ENCODE measurements at places on chromosomes 11 and 22.

DNA sequence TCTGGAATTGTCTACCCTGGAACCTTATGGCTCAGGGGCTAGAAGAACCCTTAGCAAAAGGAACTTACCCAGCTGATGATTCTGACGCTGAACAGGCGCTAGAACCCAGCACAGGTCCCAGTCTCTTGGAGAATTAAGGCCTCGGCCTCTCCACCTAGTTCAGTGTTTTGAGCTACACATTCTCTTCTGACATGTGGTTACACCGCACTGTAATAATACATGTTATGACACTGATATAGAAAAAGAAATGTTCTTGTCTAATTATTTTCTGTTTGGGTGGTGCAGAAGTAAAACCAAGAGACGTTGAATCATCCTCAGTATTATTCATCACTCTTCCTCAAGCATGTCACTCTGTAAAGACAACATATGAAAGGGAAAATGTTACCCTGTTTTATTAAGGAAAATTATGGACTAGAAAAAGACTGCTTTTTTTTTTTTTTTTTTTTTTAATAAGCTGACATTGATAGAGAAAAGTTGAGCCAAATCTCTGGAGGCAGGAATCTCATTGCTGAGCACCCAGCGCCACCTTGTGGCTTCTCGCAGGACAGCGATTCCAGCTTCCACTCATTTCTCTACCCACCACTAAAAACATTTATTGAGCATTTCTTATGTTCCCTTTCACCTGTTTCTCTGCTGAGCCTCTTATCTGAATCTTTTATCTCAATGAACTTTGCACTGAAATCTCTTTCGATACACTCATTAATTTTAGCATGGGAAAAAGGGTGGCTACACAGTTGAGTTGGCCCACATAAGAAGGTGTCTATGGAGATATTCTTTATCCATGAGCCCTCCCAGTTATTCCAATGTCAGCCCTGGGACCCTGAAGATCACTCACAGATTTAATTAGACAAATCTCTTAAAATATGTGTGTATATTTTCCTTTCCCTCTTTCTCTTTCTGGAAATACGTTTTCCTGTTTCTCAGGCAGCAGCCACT, 12.6 kb upstream of the APLNR start:
- DNase-seq: peak; percentile 84

DNA sequence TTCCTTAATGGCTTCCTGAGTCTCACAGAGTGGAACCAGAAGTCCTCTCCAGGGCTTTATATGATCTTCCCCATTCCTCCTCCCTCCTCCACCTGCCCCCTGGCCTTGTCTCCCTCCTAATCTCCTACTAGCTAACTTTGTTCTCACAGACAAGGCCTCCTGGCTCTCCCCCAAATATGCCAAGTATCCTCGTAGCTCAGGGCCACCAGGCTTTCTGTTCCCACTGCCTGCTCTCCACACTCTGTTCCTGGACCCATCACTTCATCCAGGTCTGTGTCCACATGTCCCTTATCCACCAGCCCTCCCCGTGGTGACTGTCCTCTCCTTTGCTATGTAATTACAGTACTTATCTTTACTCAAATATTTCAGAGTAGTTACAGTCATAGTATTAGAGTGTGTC, 23.2 kb upstream of the LMO1 start:
- DNase-seq: no peak

DNA sequence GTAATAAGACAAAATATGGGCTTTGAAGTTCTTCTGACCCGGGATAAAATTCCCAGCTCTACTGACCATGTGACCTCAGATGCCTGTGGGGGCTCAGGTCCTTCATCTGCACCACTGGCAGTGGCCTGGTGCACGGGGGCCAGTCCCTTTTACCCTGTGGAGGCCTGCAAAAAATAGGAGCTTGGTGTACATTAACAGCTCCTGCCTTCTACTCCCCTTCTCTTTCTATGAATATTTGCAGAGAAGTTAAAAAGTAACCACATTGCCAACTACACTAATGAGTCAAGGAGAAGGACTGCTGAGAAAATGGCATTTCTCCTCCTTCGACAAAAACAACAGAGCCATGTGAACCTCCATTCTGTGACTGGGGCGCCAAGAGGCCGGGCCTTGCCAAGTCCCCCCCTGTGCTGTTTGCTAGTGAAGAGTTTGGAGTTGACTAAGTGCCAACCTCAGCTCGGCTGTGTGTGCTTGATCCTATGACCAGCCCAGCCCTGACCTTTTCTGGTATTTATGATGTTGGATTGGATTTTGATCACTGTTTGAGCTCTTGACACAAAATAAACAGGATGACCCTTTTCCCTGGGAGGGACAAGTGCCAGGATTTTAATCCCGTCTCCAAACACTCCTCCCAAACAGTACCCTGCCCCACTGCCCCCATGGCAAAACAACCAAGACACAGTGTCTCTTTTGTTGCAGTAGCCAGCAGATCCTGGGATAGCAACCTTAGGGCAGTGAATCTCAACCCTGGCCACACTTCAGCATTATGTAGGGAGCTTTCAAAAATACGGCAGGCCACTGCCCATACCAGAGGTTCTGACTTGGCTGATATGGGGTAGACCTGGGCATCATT, 380.1 kb downstream of the LARGE1 start:
- no peak for DNase-seq

DNA sequence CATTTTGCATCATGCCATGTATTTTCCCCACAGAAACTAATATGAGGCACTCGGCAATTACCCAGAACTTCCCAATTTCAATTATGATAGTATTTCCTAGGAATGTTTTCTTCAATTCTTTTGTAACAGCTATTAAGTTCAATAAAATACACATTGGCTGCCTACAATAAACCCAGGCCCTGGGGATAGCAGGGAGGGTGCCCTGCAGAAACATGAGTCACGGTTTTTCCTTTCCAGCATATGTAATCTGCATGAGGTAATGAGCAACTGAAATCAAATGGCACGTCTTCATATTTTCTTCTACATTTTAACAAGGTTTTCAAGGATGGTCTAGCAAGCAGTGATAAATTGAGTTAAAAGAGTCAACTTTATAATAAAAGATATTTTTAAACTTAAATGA, 32.0 kb downstream of the GUCY1A2 start:
- DNase-seq: no peak

DNA sequence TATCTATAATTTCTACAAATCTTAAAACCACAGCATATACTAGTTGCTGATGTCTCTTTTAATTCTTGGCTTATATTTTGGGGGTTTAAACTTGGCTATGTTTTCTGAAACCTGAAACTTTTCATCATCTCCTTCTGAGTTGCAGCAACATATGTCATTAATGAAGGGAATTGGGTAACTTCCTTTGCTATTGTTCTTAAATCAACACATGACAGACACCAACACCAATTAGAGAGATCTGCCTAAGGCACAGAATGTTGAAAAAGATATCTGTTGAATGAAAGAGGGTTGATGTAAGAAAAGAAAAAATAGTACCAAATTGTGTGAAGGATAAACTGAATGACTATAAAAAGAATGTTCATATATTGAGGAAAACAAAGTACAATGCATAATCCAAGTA, 10.3 kb upstream of the GAS2 start:
- DNase-seq: no peak

- DNase-seq: peak; percentile 44
Observed at GRCh38 chr11:64879244-64879900, 951 bp upstream of the EHD1 start.

GRCh38 chr11:17591293-17591692, 44.2 kb downstream of the OTOG start:
- no peak for DNase-seq

GRCh38 chr11:27381238-27381666, 18.2 kb upstream of the CCDC34 start:
- DNase-seq: no peak

GRCh38 chr11:117606211-117606610, 190.8 kb downstream of the DSCAML1 start:
- no peak for DNase-seq

DNA sequence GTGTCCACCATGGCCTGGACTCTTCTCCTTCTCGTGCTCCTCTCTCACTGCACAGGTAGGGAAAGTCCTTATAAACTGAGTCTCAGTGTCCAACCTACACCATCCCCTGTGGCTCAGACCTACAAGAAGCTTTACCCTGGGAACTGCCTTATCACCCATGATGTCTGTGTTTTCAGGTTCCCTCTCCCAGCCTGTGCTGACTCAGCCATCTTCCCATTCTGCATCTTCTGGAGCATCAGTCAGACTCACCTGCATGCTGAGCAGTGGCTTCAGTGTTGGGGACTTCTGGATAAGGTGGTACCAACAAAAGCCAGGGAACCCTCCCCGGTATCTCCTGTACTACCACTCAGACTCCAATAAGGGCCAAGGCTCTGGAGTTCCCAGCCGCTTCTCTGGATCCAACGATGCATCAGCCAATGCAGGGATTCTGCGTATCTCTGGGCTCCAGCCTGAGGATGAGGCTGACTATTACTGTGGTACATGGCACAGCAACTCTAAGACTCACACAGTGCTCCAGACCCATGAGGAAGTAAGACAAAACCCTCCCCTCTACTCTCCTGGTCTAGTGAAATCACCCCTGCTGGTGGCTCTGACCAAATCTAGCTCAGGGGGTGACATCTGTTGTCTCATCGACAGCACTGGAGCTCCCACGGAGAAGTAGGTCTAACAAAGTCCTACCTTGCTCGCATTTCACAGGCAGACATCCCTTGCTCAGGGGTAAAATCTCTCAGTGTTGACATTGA, 74.3 kb downstream of the VPREB1 start:
- no peak for DNase-seq

Measured in KBM-7 (cell line).